ENCODE measurements at places on chromosomes 12 and 14.
A peak's percentile ranks its signal among the peaks of the same experiment; 100 is the strongest.

DNA sequence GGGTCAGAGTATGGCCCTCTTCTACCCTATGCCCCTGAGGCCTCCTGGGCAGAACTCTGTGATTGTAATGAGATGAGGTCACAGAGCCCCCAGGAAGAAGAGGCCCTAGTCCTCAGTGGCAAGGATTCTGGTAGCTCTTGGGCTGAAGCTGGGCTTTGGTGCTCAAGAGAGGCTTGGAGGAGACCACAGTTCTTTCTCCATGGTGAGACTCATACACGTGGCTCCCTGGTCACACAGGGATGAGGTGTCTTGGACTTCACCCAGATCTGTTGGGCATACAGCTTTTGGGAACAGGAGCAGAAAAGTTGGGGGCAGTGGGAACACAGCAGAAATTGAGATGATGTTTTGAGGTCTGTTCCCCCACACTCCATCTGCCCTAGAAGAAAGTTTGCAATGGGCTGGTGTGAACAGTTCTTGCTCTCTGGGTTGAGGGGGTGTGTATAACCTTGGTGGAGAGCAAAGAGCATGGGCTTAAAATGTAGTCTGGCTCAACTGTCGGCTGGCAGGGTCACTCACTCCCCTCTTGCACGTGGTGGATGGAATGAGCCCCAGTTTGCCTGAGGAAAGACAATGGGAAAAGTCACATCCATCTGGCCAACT lies at the start of gene KRT86:
Gene KRT86, plus strand, starts transcription at position 125 of the 600 bp plus-strand sequence. CDS start 27,272 bp downstream, outside the sequence.
- no peak for DNase-seq

DNA sequence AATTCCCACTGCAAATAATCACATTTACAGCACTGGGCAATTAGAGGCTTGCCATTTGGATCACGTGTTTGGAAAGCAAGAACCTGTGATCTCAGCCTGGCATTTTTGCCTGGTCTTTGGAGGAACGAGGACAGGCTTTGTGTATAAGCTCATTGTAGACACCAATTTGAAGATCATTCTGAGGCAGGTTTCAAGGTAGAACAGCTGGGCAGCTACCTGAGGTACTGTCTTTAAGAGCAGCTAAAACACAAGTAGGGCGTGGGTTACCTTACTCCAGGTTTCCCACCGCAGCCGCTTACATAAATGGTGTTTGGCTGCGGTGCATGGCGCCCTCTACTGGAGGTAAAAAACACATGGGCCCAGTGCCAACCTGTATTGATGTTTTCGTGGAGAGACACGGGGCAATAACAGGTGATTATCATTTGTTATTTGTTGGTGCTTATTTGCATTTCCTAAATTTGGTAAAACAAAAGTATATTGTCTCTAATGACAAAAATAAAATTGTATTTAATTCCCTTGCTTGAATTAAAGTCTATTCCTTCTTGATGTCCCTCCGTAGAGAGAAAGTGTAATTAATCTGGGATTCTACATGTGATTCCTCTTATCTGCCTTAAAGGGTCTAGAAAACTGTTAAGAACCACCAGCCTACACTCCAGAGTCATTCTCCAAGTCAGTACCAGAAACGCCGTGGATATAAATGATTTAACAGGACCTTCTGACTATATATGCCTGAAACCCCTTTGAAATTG lies 69.7 kb downstream of the SVOP start:
- peak; percentile 47 for DNase-seq

DNA sequence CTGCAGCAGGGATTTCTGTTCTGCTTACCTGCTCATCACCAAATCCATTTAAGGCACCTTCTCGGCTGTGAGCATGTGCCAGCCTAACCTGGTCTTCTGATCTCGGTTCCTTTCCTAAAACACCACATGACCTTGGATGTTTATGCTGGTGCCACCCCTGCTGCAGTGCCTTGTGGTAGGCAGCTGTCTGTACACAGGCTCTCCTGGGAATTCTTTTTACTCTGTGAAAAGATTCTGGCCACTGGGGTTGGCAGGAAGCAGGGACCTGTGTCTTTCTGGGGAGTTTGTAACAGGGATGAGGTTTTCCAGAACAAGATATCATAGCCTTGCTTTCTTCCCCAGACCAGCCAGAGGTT lies 10.4 kb upstream of the PLEKHG3 start:
- DNase-seq, result no peak

DNA sequence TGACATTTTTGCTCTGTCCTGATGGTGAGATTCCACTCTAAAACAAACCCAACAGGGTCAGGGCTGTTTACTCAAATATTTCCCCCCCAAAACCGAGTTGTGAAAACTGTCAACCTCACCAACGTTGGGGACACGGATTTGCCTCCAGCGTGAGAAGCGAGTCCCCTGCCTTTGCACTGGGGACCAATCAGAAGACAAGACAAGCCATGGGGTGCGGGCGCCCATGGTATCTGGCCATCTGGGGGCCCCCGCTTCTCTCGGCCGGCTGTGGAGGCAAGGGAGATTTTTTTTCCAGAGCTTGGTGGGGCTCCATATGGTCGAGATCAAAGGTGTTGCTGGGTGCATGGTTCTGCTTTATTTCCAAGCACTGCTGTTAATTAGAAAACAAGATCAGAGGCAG lies 272.1 kb downstream of the BCL11B start:
- DNase-seq, result no peak

GRCh38 chr12:59322473-59322872 lies 273.4 kb upstream of the SLC16A7 start:
- no peak for DNase-seq

Data from CMK (cell line).